ENCODE measurements at places on chromosomes 7 and 10.

DNA sequence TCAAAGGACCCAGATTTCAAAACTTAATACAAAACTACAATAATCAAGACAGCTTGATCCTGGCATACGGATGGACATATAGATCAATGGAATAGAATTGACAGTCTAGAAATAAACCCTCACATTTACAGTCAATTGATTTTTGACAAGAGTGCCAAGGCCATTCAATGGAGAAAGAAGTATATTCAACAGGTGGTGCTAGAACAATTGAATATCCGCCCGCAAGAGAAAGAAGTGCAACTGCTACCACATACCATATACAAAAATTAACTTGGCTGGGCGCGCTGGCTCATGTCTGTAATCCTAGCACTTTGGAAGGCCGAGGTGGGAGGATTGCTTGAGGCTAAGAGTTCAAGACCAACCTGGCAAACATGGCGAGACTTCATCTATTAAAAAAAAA, 23.2 kb upstream of the CCL24 start:
- no peak for DNase-seq

- DNase-seq = no peak
These were observed 27.4 kb downstream of the PILRA start for GRCh38 chr7:100400656-100401055.

DNA sequence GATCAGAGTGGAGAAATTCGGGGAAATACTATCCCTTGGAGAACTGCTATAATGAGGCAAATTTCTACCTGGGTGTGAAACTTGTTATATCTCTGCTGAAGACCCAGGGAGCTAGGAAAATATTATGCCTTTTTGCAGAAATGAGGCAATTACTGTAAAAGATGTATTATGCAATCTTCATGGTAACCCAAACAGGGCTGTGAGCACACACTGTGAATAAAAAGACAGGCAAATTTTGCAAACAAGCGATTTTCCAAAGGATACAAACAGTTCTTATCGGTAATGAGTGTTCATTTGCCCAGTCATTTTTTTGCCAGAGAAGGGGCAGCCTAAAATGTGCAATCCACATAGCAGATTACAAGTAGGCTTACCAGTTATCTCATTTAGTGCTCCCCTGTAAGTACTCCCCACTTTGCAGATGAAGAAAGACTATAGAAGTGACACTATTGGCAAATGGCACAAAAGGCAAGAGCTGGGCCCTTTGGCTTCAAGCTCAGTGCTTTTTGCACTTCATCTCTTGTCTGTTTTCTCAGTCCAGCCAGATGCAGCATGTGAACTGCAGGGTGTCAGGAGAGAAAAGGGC, 205.8 kb downstream of the HECW1 start:
- no peak for DNase-seq

GRCh38 chr10:84184517-84184916, 9.8 kb upstream of the CDHR1 start:
- no peak for DNase-seq

DNA sequence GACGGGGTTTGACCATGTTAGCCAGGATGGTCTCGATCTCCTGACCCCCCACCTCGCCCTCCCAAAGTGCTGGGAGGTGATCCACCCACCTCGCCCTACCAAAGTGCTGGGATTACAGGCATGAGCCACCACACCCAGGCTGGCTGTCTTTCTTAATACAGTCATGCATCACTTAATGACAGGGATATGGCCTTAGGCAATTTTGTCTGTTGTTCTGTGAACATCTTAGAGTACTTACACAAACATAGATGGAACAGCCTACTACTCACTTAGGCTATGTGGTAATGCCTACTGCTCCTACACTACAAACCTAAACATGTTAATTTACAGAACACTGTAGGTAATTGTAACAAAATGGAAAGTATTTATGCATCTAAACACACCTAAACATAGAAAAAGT, 106.6 kb upstream of the KCNMA1 start:
- no peak for DNase-seq

- DNase-seq = no peak
These were observed 232.5 kb downstream of the SH2D4B start for GRCh38 chr10:80770239-80770638.

DNA sequence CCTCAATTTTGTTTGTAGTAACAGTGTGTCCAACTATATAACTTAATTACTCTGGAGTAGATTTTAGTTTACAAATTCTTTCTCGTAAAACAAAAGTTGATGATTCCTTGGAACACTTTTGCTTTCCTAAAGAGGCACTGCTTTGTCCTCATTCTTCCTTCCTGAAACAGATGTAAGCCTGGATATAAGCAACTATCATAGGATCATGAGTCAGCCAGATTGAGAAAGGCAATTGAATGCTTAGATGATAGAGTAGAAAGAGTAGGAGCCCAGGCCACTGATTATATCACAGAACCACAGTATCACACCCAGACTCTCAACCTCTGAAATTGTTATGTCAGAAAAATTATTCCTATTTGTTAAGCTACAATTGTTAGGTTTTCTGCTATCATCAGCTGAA, 69.9 kb downstream of the TMEM106B start:
- no peak for DNase-seq

- no peak for DNase-seq
These were observed 103.4 kb upstream of the GLI3 start for GRCh38 chr7:42340436-42340835.

GRCh38 chr7:2416063-2416462, 12.7 kb downstream of the CHST12 start:
- no peak for DNase-seq

Data from right hindlimb (tissue), 1 donor.